ENCODE measurements at places on chromosomes 5 and 9. TPM values are rescaled to one million over a fixed set of nuclear protein-coding genes. Genes with fewer than 3 reads are reported as not detected.
A peak's percentile ranks its signal among the peaks of the same experiment; 100 is the strongest.

DNA sequence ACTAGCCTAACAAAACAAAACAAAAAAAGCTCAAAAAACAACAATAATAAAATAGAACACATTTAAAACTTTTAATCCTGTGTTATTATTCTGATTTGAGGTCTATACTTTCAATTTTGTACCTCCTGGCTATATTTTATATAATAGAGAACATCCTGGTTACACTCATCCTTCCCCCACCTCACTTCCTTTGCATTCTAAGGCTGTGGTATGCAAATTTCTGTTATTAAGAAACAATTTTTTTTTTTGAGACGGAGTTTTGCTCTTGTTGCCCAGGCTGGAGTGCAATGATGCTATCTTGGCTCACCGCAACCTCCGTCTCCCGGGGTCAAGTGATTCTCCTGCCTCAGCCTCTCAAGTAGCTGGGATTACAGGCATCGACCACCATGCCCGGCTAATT lies 3.1 kb upstream of the RPL37 start:
- no peak for DNase-seq

DNA sequence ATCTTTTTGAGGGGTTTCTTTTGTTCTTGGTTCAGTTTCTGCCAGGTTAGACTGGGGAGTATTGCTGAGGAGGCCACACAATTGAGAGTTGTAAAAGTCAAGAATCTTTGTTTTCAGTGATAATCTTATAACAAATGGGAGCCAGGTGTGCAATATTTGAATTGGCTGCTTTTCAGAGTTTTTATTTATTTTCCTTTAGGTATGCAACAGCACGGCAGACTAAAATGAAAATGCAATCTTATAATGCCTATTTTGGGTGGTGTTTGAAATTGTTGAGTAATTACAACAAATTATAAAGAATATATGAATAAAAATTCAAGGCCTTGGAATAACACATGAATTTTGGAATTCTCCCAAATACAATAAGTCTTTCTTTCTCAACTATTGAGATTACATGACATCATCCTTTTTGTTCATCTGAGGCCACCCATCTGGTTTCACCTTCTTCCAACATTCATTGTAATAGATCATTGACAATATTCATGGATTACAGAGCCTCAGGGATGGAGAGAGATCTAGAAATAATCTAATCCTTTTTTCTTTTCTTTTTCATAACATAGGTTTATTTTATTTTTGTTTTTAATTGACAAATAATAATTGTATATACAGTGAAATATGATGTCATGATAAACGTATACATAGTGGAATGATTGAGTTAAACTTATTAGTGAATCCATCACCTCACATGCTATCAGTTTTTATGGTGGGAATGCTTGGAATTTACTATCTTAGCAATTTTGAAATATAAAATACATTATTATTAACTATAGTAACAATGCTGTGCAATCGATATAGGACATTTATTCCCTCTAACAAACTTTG lies 1061.0 kb downstream of the NR2F1-AS1 start:
- DNase-seq: no peak

DNA sequence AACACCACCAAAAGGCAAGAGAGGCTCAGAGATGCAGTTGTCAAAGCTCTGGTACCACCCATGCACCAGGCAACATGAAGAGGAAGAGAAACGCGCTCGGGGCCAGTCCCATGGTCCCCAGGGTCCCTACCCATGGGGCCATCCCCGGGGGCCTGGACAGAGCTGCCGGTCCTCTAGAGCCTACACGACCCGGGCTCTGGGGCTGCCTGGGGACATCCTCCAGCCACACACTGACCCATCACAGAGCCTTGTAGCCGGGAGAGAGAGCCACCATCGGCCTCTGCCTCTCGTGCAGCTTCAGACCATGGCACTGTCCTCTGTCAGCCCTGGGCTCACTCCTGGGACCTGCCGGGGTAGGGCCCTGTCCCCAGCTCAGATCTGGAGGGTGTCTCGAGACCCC lies 23.7 kb downstream of the VAV2 start:
- peak; percentile 11 for DNase-seq

Gene FRMPD1
- total RNA-seq: 0.78 TPM

DNA sequence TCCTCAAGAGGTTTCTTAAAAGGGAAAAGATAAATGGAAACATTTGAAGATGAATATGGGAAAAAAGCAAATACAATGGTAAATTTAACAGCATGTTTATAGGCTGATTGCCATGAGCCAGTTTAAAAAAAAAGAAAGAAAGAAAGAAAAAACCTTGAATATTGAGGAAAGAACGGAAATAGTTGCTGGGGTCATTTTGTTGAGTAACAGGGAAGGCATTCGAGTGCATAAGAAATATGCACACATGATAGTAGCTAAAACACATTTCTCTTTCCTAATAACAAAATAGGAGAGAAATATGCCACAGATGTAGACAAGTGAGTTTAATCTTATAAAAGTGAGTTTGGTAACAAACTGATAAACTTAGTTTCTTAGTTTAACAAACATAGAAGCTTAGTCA lies 864.6 kb upstream of the ACO1 start:
- DNase-seq: no peak

- no peak for DNase-seq
Observed at GRCh38 chr5:14782591-14782990, 89.0 kb downstream of the ANKH start.

Gene PHF24
- total RNA-seq: not detected

DNA sequence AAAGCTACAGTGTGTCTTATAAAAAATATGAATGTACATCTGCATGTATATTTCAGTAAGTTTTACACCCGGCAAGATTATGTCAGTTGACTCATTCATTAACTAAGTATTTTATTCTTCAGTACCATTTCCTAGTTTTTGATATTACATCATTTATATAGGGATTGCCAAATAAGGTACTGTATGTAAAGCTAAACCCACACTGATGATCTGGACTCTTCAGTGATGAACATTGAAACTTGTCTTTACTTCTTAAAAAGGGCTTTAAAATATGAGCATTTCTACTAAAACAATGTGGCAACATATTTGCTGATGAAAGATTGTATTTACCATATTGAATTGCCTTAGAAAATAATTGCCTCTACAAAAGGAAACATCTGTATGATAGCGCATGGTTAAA lies 151.8 kb upstream of the TLX3 start:
- no peak for DNase-seq

- DNase-seq: no peak
Observed at GRCh38 chr5:1526681-1527131, 2.9 kb upstream of the LPCAT1 start.

Gene GPX3
- 1,482 TPM for total RNA-seq

DNA sequence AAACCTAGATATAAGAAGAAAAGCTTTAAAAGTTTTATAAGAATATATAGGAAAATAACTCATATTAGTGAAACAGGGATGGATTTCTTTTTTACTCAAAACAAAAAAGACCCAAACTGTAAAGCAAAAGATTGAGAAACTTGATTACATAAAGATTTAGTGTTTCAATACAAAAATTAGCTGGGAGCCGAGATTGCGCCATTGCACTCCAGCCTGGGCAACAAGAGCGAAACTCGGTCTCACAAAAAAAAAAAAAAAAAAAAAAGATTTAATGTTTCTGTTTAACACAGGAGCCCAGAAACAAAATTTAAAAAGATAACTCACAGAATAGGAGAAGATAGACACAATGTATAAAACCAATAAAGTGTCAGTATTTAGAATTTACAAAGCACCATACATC lies 45.2 kb downstream of the CDC14B start:
- no peak for DNase-seq

GRCh38 chr5:179139936-179140235 lies 79.7 kb downstream of the ZNF354C start:
- DNase-seq: no peak

GRCh38 chr9:4923580-4924544 lies 61.2 kb upstream of the JAK2 start:
- DNase-seq: no peak

DNA sequence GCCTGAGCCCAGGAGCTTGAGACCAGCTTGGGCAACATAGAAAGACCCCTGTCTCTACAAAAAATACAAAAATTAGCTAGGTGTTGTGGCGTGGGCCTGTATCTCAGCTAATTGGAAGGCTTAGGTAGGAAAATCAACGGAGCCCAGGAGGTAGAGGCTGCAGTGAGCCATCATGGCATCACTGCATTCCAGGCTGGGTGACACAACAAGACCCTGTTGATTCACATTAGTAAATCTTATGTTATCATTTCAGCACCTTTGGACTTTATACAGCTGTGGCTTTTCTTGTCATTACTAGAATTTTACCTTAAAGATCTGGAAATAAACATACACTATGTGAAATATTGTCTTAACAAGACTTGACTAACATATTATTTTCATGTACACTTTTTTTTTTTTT lies 185.0 kb downstream of the ZNF608 start:
- no peak for DNase-seq

DNA sequence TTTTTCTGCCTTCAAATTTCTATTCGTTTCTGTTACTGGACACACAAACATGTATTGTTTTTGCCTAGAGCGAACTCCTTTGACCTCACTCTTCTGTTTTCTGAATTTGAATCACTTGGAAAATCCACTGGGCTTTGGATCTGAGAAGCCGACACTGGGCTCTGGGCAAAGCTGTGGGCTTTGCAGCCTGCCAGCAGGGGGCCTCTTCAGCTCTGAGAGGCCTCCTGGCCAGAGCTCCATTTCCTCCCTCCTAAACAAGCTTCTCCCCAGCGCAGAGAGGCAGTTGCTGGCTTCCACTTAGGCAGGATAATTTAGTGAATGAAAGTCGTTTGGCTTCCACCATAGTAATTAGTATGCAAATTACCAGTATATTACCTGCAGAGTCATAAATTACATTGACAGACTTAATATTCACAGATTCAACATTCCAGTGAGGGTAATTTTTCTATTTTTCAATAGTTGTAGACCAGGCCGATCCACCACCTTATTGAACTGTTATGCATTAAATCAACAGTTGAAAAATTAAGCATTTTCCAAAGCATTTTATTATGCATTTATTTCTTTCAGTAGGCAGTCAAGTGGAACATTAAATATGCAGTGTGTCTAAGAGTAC lies 104.0 kb upstream of the ZNF366 start:
- peak; percentile 82 for DNase-seq

DNA sequence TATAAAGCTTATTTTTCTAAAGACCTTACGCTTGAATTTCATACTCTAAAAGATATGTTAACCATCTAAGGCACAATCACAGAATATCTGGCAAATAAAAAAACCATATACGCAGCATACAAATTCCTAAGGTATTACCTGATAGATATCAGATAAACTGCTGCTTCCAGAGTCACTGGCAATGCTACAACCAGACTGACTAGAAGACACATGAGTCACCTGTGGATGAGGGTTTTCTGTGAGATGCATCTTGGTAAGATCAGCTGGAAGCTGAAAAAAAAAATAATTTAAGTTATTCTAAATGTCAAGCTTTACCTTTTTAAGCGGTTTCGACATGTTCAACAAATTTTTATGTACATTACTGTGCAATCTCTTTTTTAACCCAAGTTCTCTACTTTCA lies 113.8 kb downstream of the RAPGEF6 start:
- DNase-seq: no peak

- no peak for DNase-seq
Observed at GRCh38 chr5:77157732-77158532, 52.5 kb upstream of the PDE8B start.

DNA sequence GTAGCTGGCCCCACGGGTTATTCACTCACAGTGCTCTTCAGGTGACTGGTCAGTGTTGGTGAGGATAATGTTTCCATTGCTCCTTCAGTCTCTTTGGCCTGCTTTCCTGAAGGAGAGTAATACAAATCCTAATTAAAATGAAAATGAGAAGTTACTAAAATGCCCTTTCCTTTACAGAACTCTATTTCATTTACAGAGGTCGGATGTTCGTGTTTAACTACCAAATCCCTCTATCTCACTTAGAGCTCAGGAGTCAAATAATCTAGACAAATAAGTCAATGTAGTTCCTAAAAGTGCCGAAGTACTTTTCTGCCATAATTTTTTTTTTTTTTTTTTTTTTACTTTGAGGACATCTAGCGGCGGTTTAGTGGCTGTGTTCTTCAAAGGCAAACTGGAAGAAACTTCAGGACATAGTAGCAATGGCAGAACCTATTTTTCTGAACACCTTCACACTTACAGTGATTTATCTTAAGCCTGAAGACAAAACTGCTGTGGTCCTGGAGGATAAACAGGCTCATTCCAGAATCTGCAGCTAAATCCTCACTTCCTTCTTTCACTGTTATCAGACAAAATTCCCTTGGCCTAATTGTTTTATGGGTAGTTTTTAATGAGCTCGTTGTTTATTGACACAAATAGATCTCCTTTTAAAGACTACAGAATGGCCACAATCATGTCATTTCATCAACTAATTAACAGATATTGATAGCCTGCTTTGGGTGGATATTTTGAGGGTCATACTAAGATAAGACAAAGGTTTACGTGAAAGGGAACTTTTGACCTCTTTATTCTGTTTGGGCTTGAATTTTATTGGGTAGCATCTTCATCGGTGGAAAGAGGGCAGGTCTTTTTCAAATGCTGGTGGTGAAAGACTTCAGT lies 207.6 kb upstream of the DMRTA1 start:
- no peak for DNase-seq

DNA sequence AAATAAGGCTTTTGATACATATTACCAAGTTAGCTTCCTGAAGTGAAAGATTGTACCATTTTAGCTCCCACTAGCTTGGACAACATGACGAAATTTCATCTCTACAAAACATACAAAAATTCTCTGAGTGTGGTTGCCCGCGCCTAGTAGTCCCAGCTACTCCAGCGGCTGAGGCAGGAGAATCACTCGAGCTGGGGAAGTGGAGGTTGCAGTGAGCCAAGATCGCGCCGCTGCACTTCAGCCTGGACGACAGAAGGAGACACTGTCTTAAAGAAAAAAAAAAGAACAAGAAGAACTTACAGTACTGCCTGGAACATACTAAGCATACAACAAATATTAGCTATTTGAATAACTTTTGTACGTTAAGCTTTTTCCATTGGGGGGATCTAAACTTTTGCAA lies 29.7 kb upstream of the NRG2 start:
- DNase-seq: no peak

Gene PCDHB15
- 3.1 TPM for total RNA-seq

Data from body of pancreas (tissue), 4 donors.